ENCODE measurements at places on chromosomes 16 and 17. TPM values are rescaled to one million over a fixed set of nuclear protein-coding genes. Genes with fewer than 3 reads are reported as not detected.

Gene DUSP3
- 101 TPM for total RNA-seq

- DNase-seq = no peak
These were observed 74.7 kb upstream of the CA10 start for GRCh38 chr17:52233176-52233575.

GRCh38 chr17:40916366-40916765, 21.1 kb downstream of the KRT23 start:
- DNase-seq = no peak

- peak; percentile 71 for DNase-seq
These were observed 56.4 kb downstream of the SLC6A2 start for GRCh38 chr16:55711959-55712876.

- no peak for DNase-seq
These were observed 42.3 kb upstream of the PIK3R6 start for GRCh38 chr17:8909586-8910270.

Measured in G401 (cell line).